CD4-positive, alpha-beta T cell treated with Interleukin-17A for 4 hours (primary cell): ENCODE measurements at places on chromosomes 12 and 14.

DNA sequence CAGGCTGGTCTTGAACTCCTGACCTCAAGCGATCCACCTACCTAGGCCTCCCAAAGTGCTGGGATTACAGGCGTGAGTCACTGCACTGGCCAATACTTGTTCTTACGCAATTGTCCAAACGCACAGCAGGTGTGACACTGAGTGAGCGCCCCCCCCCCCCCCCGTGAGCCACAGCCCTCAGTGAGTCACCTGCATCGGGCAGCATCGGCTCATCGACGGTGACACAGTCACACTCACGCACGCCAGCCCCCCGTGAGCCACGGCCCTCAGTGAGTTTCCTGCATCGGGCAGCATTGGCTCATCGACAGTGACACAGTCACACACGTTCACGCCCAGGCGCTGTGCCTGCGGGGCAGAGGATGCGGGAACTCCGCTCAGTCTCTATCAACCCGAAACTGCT lies 42.5 kb downstream of the GALNT9 start:
- DNase-seq: no peak

- DNase-seq: no peak
Measured at GRCh38 chr12:25186038-25186787, 8.7 kb downstream of the DNAI7 start.

DNA sequence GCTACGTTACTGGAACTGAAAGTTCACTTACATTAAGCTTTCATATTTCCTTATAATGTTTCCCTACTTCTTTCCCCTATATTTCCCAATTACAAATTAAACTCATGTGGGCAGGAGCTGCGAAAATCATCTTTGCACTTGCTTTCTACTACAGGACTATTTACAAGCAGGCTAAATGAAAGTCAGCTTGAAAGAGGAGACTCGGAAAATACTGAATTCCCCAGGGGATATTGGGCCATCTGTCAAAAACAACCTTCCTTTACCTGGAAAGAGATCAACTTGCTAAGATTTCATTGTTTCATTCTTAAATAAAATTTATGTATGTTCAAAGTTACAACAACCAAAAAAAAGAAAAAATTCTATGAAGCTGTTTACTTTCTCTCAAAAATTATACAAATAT lies 92.8 kb upstream of the BBS10 start:
- DNase-seq: no peak

DNA sequence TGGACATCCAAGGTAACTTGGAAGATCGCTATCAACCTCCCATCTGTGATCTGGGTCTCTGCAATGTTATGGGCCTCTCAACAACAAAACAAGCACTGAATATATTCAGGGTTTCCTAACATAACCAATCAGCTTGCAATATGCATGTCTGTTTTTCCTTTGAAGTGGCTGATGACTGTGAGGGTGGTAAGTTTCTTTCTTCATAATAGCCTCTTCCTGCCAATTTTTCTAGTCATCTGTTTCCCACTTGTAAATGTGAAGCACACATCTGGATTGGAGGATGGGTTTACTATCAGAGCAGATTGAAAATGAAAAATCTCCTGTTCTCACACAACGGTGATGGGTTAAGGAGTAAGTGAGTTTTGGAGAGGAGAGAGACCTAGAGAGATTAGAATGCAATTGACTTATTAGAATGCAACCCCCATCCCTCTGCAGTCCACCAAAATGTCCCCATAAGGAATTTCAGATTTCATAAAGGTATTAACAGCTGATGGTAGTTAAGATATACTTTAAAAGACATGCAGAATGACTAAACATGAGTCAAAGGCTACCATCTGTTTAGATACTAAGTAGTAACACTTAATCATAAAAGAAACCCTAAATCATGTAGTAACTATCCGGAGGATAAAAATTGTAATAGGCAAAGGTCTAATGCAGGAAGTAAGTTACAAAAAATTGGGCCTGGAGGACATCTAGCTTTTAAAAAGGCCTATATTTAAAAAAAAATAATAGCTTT lies 58.4 kb upstream of the SAV1 start:
- DNase-seq: peak; percentile 6

- DNase-seq: no peak
Measured at GRCh38 chr12:77609016-77609415, 221.7 kb upstream of the NAV3 start.

DNA sequence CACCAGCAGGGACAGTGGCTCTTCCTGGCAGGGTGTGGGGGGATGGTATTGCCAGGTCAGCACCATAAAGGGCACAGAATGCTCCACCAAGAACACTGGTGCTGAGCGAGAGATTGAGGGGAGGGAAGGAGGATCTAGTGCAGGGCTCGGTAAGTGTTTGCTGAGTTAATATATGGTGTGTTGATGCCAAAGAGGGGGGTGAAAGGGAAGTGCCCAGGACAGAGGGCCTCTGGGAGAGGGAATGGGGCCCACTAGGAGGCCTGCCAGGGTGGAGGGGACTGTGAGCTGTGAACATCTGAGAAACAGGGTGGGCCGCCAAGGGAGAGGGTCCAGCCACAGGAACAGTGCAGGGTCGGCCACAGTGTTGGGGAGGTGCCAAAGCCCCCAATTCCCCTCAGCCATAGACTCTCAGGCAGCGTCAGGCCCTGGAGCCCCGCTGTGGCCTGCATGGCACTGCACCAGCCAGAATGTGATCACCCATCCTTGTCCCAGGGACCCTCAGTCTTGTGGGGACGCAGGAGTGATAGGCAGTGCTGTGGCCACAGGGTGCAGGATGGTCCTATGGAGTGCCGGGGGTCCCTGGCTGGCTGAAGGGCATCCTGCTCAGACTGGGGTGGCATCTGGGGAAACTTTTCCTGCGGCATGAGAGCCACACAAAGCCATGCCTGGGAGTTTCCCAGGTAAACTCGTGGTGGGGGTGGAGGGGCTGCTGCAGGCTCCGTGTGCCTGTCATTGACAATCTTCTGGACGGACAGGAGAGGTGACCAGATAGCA lies 11.9 kb downstream of the RIN3 start:
- DNase-seq: no peak

DNA sequence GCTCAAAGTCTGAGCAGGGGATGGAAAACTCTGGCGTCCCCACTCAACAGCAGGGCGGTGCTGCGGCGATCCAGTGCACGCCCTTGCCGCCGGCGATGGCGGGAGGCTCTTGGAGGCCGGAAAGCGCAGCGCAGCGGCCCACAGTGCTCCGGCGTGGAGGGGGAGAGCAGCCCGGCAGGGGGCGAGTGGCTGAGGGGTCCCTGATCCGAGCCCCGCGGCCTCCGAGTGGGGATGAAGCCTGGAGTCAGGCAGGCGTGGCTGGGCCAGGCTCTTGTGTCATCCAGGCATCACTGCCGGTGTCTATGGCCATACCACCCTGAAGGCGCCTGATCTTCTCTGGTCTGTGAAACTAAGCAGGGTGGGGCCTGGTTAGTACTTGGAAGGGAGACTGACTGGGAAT lies 183.1 kb downstream of the ALG10 start:
- no peak for DNase-seq

DNA sequence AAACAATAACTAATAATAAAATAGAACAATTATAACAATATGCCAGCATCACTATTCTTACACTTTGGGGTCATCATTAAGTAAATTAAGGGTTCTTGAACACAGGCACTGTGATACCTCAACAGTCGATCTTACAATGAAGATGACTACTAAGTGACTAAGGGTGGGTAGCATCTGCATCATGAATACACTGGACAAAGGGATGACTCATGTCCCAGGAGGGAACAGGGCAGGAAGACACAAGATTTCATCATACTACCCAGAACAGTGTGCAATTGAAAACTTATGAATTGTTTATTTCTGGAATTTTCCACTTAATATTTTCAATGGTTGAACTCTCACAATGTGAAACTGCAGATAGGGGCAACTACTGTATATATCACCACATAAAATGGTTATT lies 19.7 kb downstream of the TSPAN19 start:
- DNase-seq: no peak

GRCh38 chr12:40171501-40171900 lies 53.3 kb upstream of the LRRK2 start:
- DNase-seq: no peak

- no peak for DNase-seq
Measured at GRCh38 chr12:132204063-132204792, 60.0 kb downstream of the NOC4L start.

GRCh38 chr12:91741932-91742331 lies 403.7 kb downstream of the BTG1 start:
- no peak for DNase-seq

DNA sequence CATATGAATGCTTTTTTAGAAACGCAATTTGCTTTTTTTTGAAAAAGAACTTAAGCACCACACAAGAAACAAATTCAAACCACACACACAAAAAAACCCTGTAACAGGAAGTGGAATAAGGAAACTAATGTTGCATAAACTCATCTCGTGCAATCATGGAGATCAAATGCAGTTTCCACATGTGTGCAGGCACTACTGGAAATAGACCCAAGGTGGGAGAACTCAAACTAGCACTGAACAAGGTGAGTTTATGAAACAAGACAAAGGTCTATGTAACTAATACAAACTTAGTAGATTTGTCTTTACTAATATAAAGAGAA lies 17.5 kb downstream of the NIN start:
- peak; percentile 23 for DNase-seq

GRCh38 chr12:78155546-78155945 lies 324.9 kb downstream of the NAV3 start:
- no peak for DNase-seq

DNA sequence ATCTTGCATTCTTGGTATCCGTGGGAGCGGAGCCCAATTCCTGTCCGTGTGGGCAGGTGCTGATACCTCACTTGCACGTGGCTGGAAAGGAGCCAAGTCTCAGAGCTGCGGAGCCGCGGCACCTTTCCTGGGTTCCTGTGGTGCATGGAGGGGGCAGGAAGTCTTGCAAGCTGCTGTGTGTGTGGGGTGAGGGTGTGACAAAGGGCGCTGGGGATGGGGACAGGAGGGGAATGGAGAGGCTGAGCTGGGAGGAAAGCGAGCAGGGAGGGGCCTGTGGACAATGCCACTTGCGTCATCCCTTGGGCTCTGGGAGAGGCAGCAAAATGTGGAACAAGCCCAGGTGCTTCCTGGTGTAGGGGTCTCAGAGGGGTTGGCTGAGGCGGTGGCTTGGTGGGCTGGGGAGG lies 86.7 kb downstream of the CALM1 start:
- DNase-seq: peak; percentile 68

GRCh38 chr12:130829391-130830245 lies 9.4 kb downstream of the STX2 start:
- no peak for DNase-seq

DNA sequence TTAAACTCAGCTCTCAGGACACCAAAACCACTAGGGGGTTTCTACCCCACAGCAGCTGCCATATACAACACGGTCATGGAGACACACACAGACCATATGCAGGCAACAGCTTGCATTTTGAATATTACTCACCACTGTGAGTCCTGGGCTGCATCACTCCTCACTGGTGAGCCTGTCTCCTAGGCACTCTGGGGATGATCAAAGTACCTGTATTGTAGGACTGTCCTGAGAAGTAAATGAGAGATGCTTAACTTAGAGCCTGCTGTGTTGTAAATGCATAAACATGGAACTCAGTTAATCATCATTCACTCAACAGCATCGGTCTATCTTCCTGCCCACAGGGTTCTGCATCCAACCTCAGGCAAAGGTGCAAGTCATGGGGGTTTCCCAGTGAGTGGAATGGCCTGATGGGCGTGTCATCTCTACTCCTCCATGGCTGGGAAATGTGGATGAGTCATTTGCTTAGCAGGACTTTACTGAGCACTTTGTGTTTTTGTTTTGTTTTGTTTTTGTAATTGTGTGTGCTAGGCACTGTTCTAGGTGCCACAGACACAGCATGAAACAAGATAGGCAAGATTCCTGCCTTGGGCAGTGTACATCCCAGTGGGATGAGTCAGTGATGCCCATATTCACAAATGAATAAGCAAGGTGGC lies 1141.2 kb upstream of the TMEM132C start:
- DNase-seq: no peak

DNA sequence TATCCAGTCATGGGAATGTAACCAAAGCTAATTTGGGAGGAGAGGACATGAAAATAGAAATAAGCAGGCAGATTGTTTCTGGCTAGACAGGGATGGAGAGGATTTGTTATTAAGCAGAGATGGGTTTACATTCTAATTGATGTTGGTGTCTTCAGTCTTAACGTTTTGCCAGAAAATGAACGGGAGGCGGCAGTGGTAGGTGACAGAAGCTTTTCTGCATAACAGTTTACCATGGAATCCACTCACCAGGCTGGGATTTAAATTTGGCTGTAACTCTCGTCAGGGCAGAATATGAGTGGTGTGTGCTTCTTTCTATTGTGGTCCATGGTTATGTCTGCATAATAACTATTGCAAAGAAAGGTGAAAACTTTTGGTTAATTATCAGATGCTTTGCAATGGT lies 50.2 kb upstream of the OTX2 start:
- DNase-seq: no peak

- no peak for DNase-seq
Measured at GRCh38 chr14:49367696-49368095, 218.5 kb downstream of the RPS29 start.

GRCh38 chr12:30823156-30823699 lies 68.5 kb upstream of the CAPRIN2 start:
- peak; percentile 55 for DNase-seq

GRCh38 chr14:68828698-68829097 lies 35.8 kb upstream of the ZFP36L1 start:
- no peak for DNase-seq

DNA sequence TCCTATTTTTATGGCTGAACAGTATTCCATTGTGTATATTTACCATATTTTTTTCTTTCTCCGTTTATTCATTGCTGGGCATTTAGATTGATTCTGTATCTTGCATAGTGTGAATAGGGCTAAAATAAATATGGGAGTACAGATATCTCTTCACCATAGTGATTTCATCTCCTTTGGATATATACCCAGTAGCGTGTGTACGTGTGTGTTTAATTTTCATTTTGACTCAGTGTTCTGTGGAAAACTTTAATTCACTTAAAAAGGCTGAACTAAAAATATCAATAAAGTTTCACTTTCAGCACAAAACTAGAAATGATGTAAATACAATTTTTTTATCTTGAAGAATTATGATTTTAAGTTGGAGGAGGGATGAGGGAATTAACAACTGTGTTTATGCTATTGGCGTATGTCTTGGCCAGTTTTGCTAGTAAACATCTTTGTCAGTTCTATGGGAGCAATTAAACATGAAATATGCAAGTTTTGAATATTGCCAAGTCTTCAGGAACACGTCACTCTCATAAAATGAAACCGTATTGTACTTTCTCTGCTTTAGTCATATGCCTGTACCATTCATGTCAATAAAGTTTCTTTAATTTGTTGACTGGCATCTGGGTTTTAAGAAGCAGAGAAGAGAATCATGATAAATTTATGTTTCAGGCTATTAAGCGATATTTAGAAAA lies 99.8 kb downstream of the PTGER2 start:
- no peak for DNase-seq

DNA sequence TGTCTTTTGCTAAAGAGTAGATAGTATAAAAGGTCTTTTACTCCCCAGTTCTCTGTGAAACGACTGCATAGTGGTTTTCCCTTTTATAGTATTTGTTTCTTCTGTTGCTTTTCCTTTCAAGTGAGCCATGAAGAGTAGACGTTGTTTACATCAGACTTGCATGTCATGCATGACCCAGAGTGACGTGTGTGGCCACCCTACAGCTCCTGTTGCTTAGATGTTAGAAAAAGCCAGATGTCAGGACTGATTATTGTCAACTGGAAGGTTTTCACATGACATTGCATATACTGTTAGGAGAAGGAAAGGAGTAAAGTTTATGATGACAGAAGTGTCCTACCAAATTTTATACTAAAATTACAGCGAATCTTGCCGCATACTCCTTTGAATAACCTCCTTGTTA lies 1.3 kb upstream of the RD3L start:
- DNase-seq: no peak
